ENCODE measurements at places on chromosomes 7 and 10. TPM values are rescaled to one million over a fixed set of nuclear protein-coding genes. Genes with fewer than 3 reads are reported as not detected.

The ATOH7 gene
- polyA plus RNA-seq, result 0.71 TPM

The TUBAL3 gene
- polyA plus RNA-seq, result not detected

The CFAP69 gene
- 10.2 TPM for polyA plus RNA-seq

The MYH16 gene
- polyA plus RNA-seq, result not detected

The DNAJB12 gene
- 47.8 TPM for polyA plus RNA-seq

The CHST3 gene
- 3.9 TPM for polyA plus RNA-seq

The UNCX gene
- polyA plus RNA-seq, result not detected

The STMP1 gene
- 25.9 TPM for polyA plus RNA-seq

The ZNF727 gene
- 0.16 TPM for polyA plus RNA-seq

The GRM3 gene
- 1.9 TPM for polyA plus RNA-seq

The PTN gene
- 7.8 TPM for polyA plus RNA-seq

Measured in adrenal gland (tissue), 19 donors.